NCI-H1105 (cell line): ENCODE measurements at places on chromosomes 2 and 18.

- no peak for DNase-seq
These were observed 58.4 kb downstream of the TCF4 start for GRCh38 chr18:55529581-55529980.

DNA sequence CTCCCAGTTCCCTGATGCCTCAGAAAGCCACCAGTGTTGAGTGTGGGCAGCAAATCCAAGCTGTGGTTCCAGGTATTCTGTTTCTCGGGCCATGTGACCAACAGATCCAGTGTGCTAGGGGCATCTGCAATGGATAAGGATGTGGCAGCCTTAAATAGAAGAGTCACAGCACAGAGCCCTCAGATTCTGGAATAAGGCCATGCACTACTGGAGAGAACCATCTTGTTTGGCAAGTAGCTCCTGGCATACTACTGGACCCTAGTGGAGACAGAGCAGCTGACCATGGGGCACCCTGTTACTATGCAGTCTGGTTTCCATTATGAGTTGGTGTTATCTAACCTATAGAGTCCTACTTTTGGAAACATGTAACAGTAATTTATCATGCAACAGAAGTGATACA is 53.3 kb upstream of the ZBTB7C start:
- DNase-seq: no peak

DNA sequence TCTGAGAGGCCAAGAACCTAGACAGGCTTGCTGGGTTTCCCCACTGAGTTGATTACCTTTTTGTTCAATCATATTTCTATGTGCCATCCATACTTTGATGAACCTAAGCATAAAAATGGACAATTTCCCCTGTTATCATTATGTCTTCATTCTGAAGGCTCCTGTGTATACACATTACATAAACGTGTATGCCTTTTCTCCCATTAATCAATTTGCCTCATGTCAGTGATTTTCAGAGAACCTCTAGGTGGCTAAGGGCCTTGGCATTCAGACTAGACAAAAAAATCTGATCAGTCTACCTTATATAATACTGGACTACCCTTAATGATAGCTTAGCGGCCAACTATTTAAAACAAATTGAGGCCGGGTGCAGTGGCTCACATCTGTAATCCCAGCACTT is 4.1 kb upstream of the PEX13 start:
- DNase-seq: no peak

DNA sequence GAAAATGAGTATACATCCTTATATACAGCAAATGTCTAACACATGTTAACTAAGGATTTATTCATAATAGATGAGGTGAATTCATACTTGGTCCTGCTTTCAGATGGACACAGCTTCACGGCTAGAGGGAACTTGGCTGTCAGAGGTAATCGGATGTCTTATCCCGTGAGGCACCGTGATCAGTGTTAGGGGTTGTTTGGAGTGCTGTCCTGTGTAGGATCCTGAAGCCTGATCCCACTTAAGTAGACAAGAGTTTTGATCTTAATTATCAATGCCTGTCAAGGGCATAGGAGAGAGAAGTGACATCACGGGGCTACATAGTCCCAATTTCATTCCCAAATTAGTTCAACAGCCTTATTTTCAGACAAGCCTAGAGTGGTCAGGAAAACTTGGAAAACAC is 204.6 kb downstream of the RNF144A start:
- no peak for DNase-seq

DNA sequence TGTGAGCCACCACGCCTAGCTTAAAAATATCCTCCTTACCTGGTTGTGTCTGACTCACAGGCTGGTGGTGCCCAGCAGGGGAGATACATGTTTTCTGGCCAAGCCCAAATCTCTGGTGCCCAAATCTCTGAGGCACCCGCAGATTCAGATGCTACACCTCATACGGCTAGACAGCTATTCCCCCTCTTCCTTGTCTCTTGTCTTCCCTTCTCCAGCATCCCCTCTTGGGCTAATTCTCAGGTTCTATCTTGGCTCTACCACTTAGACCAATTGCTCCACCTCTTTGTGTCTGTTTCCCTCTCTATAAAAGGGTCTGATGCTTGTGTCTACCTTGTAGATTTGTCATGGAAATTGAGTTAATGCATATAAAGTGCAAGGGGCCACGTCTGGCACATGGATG is 13.4 kb downstream of the LAMA3 start:
- DNase-seq: no peak

- no peak for DNase-seq
These were observed 173.0 kb upstream of the ALKAL2 start for GRCh38 chr2:460861-461260.

GRCh38 chr18:12011957-12012549 is 30.7 kb downstream of the IMPA2 start:
- no peak for DNase-seq

DNA sequence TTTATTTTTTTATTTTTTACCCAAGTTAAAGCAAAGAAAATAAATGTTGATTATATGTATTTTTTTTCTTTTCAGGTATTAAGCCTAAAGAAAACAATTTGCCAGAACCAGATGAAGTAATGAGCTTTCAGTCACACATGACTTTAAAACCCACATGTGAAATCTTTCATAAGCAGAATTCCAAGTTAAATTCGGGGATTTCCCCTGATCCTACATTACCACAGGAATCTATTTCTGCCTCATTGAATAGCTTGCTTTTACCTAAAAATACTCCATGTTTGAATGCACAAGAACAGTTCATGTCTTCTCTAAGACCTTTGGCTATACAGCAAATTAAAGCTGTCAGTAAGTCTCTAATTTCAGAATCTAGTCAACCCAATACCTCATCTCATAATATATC is 26.6 kb downstream of the GEN1 start:
- no peak for DNase-seq

GRCh38 chr2:173962031-173962430 is 3.1 kb downstream of the SP3 start:
- no peak for DNase-seq

DNA sequence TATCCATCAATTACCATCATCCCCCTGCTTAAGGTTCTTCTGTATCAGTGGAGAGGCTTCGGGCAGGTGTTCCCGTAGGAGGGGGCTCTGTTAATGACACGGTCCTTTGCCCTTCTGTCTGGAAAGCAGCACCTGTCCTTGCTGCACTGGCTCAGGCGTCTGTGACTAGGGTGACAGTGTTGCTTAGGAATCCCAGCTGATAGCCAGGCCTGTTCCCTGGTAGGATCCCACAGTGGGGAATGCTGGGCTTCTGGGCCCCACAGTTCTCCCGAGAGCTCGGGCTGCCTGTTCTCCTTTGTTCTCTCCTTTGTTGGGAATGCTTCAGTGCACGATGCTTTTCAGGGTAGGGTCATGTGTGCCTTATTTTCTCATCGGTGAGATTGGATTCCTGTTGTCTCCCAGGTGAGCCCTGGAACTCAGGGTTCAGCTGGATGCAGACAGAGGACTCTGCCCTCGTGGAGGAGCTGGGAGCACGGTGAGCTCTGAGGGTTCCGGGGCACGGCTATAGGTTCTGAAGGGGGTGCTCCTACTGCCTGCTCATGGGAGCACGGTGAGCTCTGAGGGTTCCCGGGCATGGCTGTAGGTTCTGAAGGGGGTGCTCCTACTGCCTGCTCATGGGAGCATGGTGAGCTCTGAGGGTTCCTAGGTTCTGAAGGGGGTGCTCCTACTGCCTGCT is 9.6 kb downstream of the SNTG2 start:
- DNase-seq: peak; percentile 60

GRCh38 chr2:239026711-239027361 is 179.0 kb downstream of the TWIST2 start:
- DNase-seq: no peak

- DNase-seq: no peak
These were observed 507.8 kb downstream of the FBXO15 start for GRCh38 chr18:73639788-73640187.

DNA sequence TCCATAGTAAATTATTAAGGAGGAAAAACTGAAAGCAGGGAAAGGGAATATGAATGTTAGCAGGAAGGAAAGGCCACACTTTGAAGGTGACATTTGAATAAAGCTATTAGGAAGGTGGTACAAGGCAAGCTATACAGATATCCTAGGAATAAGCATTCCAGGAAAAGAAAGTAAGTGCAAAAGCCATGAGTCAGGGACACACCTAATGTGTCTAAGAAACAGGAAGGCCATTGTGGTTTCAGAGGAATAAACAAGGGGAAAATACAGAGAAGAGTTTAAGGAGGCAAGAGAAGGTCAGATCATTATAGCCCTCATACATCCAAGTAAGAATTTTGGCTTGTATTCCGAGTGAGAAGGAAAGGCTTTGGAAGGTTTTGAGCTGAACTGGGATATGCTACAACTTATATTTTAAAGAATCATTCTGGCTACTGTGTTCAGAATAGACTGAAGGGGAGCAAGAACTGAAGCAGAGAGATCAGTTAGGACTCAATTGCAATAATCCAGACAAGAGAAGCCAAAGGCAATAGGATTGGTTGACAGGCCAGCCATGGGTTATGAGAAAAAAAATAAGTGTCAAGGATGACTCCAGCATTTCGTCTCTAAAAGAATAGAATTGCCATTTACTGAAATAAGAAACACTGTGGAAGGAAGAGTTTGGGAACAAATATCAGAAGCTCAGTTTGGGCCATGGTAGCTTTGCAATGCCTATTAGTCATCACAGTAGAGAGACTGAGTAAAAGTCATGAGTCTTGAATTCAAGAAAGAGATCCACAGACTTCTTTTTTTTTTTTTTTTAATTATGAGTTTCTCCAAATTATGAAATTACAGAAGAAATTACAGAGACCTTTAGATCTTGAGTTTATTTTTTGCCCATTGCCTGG is 11.3 kb downstream of the RAD51AP2 start:
- DNase-seq: no peak

DNA sequence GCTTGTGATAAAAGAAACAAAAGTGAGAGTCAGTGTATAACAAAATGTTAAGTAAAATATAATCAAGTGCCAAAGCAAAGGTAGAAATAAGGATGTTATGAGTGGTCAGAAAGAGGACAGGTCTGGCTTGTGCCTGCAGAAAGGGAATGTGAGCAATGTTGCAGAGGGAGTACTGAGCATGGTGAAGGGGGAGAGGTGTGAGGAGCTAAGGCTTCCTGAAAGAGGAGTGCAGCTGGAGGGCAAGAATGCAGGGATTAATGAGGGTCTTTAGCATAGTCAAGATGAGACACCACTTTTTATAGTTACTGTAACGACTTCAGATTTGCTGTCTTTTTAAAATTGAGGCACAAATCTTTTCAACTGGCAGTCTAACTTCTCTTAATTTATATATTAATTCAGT is 22.0 kb upstream of the FIGN start:
- DNase-seq: no peak

DNA sequence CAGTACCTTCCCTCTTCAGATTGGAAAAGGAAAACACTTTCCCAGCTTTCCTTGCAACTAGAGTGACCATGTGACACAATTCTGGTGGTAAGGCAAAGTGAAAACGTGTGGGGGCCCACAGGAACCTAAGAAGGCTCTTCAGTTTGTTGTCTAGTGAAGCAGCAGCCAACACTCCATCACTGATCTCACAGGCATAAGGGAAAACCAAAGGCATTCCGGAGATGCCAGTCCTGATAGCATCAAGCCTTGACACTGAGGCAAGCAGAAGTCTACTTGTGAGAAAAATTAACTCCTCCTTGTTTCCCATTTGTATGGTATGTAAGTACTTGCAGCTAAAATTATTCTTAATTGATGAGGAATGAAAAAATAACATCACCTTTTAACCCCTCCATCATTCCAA is 88.3 kb downstream of the ETAA1 start:
- DNase-seq: no peak

DNA sequence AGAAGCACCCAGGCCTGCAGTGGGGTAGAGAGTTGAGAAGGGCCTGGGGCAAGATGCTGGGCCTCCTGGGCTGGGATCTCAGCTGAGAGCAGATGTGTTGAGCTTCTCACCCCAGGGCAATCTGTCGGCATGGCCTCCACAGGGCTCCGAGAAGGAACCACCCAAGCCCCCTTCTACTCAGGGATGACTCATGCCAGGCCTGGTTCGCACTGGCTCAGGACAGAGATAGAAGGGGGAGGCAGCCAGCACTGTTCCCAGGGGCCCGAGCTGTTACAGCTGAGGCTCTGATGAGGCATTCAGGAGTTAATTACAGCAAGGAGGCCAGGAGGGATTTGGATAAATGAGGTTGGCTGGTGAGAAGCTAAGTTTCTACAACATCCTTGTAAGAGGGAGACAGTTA is 62.5 kb downstream of the CENPO start:
- DNase-seq: no peak

DNA sequence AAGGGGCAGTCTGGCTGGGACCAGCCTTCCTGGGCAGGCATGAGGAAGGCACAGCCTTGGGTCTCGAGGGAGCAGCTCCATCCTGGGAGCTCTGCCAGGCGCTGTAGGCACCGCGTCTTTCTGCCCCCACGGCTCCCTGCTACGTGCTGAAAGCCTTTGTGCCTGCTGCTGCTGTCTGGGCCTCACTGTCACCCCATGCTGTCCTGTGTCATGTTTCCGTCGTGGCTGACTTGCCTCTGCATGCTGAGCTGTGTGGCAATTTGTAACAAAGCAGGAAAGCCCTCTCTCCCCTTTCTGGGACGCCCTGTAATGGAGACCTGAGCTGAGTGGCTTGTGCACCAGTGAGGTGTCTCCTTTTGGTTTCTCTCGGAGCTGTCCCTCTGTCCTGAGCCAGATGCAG is 152.5 kb downstream of the TSN start:
- DNase-seq: peak; percentile 11

DNA sequence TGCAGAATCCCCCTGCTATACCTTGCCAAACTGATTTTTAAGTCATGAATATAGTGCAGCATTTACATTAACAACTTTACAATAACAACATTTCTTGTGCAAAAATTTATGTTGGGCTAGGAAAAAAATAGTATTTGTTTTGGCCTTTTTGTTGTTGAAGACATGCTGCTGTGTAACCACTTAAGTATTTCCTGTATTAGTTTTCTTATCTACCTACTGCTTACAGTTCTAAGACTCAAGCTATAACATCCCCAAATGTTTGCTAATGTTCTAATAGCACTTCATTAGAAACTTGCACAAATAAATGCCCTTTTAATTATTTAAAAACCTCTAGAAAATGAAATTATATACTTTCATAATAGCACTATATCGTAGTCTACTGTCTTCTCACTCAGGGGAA is 154.3 kb upstream of the DOCK10 start:
- no peak for DNase-seq

DNA sequence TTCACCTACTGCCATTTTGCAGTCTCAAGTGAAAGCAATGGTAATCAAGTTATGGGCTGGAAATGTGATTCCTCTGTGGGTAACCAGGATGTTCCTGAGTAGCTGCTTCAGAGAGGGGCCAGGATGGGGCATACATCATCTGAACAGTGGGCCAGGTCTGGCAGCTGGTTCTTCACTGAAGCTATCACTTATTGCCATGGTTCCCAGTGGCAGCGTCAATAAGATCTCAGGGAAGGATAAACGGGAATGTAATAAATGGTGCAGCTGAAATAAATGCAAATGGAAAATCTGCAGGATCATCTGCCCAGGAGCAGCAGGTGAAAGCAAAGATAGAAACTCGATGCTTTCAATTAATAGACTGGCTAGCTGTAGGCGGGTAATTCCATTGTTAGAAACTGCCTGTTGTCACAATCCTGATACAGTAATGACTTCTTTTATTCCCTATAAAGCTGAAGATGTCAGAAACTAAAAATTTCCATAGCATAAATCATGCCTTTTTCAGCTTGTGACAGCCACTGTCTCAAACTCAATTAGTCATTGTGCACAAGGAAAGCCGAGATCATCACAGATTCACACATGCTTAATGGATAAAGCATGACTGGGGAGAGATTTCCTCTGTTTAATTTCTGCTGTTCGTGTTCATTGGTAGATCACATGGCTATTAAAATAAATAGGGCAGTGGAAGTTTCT is 56.2 kb upstream of the CCDC85A start:
- peak; percentile 35 for DNase-seq

- no peak for DNase-seq
These were observed 50.2 kb upstream of the ANKRD44 start for GRCh38 chr2:197360744-197361156.

GRCh38 chr2:38465789-38466127 is 88.7 kb upstream of the ATL2 start:
- DNase-seq: no peak
